ENCODE measurements at places on chromosomes 12 and 14.

GRCh38 chr12:69732088-69732487, 6.6 kb upstream of the RAB3IP start:
- DNase-seq = no peak

- DNase-seq = no peak
Measured at GRCh38 chr12:130574402-130574801, 141.7 kb downstream of the RIMBP2 start.

GRCh38 chr14:43087666-43088065, 1419.4 kb downstream of the FSCB start:
- no peak for DNase-seq

GRCh38 chr12:31215518-31216232, 110.3 kb downstream of the SINHCAF start:
- DNase-seq = no peak

DNA sequence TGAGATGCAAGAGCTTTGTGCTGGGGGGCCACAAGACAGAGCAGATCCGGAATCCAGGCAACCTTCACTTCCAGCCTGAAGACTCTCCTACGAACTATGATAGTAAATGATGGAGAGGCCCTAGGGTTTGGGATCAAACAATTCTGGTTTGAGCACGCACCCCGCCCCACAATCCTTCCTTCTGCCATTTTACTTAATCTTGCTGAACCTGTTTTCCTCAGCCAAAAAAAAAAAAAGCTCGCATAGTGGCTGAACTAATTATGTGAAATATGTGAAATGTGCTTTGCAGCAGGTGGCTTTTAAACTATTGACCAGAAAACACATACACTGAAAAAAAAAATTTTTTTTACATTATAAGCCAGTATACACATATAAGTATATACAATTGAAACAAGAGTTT, 667 bp upstream of the ITFG2 start:
- DNase-seq = no peak

GRCh38 chr14:53517270-53517960, 364.3 kb upstream of the DDHD1 start:
- DNase-seq = no peak

DNA sequence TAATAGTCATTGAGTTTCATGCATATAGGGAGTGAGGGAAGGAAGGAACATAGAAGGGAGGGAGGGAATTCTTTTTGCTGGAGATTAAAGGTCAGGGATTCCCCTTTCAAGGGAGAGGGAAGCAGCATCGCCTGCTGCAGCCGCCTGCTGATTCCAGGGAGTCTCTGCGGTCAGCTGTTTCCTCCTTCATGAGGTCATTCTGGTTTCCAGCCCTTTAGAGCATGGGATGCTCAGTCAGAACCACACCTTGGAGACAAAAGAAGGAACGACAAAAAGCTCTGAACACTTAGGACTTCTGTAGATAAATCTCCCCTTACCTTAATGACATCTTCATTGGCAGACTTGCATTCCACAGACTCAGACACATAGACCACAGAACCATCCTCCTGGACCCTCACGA, 923.0 kb upstream of the TMEM132C start:
- no peak for DNase-seq

Data from GM12891 (cell line).